ENCODE measurements at places on chromosomes 1 and 21. TPM values are rescaled to one million over a fixed set of nuclear protein-coding genes. Genes with fewer than 3 reads are reported as not detected.

IQCC gene
- 2.3 TPM for total RNA-seq

FAM110D gene
- total RNA-seq = not detected

BEND5 gene
- 0.72 TPM for total RNA-seq

MAP3K21 gene
- total RNA-seq = 12.4 TPM

PRDX6 gene
- 301 TPM for total RNA-seq

S100A2 gene
- 1,509 TPM for total RNA-seq

OR10R2 gene
- not detected for total RNA-seq

FMO3 gene
- not detected for total RNA-seq

WNT3A gene
- total RNA-seq = not detected

PTPN14 gene
- 37.9 TPM for total RNA-seq

HTR1D gene
- total RNA-seq = not detected

HSF2BP gene
- total RNA-seq = 16.6 TPM

XKR8 gene
- total RNA-seq = 2.2 TPM

UBE2U gene
- total RNA-seq = not detected

FCER1G gene
- not detected for total RNA-seq

OXCT2 gene
- total RNA-seq = 0.72 TPM

EFHD2 gene
- total RNA-seq = 82.7 TPM

G0S2 gene
- 163 TPM for total RNA-seq

RIPPLY3 gene
- not detected for total RNA-seq

DMRTA2 gene
- 10.1 TPM for total RNA-seq

PLK3 gene
- 30.6 TPM for total RNA-seq

DUSP10 gene
- 106 TPM for total RNA-seq

IVL gene
- total RNA-seq = 0.43 TPM

GBP1 gene
- total RNA-seq = 4.7 TPM
